ENCODE measurements at places on chromosomes 11 and 22.

GRCh38 chr11:94956963-94957362 is 16.4 kb downstream of the CWC15 start:
- no peak for DNase-seq

- DNase-seq: no peak
Measured at GRCh38 chr22:50572965-50573364, 5.3 kb downstream of the CPT1B start.

DNA sequence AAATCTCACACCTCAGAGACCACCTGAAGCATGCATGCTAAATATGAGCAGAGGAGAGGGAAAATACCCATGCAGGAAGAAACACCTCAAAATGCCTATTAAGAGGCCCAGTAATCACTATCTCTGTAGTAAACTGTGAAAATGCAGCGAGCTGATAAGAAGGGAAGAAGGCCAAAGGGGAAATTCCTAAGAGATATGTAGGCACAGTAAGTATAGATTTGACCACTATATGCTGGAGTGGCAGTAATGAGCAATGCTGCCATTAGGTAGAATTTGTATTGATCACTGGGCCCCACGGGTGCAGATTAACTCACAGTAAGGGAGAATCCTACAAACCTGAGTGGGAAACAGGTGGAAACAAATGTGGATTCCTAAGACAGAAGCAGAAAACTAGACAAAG is 1813.1 kb upstream of the RAG2 start:
- peak; percentile 55 for DNase-seq

DNA sequence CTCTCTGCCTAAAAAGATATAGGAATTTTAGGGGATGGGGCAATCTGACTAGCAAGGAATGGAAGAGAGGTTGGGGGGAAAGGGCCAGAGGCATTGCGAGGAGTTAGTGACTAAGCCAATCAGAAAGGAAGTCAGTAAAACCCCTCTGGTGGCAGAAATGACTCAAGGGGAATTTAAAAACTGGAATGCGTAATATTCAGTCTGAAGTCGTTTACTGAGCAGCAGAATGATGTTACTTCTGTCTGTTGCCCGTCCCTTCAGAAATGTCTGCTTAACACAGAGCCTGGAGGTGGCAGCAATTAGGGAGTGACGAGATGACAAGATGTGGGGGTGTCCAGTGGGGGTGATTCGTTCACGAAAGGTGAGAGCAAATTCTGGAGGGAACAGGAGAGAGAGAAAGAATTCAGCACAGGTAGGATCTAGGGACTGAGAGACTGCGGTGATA is 107.7 kb upstream of the CLMP start:
- DNase-seq: no peak

DNA sequence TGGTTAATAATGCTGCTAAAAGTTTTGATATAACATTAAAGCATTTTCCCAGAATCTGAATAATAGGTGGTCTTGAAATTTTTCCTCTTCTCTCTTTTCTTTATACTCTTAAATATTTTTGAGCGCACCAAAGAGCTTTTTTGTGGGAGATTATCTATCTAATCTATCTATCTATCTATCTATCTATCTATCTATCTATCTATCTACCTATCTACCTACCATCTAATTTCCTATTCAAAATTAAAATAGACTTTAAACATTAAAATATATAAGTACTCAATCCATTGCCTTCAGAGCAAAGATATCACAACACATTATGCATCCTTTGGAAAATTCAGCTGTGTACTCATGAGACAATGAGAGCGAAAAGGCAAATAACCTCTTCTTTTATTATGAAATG is 55.8 kb downstream of the ELMOD1 start:
- no peak for DNase-seq

DNA sequence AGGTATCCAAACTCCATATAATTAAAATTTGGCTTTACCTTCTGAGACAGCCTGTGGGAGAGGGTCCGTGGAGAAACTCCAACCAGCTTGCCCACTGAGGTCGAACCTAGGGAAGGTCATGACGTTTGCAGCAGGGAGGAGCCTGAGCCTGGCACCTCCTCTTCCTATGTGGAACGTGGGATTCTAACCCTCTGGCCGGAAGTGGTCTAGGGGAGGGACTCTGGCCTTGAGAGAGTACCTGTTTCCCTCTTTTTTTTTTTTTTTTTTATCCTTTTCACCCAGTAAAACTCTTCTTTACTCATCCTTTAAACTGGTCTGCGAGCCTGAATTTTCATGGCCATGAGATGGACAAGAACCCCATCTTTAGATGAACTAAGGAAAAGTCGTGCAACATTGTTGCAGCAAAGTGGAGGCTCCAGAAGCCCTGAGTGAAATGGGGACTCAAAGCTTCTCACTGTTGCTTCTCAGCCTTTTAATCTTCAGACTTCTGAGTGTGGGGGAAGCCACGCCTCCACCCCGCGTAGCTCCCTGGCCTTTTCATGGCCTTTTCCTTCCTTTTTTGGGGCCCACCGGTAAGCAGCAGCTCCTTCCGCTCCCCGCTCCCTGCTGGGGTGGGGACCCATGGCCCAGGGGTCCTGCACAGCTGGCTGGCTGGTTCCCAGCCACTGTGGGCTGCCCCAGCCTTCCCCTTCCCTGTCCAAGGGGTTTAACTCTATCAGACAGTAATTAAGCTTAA is 1359.9 kb downstream of the LRRC4C start:
- no peak for DNase-seq

Measured in erythroblast (primary cell).